BE2C (cell line): ENCODE measurements at places on chromosomes 5 and 9.
A peak's percentile ranks its signal among the peaks of the same experiment; 100 is the strongest.

DNA sequence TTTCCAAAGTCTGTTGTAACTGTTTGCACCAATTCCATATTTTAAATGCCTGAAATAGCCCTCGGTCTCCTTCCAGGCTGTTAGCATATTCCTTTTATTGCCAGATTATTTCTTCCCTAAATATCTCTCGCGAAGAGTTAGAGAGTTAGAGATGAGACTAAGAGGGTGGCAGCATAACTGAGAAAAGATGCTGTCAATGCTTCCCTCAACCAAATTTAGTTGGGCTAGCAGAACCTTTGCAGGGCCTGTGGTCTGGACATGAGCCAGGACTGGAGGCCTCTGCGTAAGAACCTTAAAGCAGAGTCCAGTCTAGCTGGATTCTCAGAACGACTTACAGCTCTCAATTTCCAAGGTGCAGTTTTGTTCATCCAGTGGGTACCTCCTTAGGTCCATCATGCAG, 135.9 kb downstream of the GABRB2 start:
- no peak for DNase-seq

DNA sequence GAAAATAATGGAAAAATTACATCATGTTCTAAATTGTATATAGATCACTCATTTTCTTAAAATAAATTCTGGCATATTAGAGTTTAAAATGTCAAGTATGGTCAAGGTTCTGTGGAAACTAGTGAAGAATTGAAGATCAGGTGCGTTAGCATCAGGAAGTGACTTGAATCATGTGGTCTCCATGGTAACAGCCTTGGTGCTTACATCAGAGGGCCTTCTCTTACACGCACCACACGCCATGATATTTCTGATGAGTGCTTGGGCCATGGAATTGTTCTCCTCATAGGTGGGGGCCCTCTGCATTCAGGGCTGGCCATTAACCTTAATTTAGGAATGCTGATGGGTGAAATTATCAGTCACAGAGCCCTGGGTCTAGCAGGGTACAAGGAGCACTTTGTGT, 288.1 kb upstream of the EFNA5 start:
- no peak for DNase-seq

DNA sequence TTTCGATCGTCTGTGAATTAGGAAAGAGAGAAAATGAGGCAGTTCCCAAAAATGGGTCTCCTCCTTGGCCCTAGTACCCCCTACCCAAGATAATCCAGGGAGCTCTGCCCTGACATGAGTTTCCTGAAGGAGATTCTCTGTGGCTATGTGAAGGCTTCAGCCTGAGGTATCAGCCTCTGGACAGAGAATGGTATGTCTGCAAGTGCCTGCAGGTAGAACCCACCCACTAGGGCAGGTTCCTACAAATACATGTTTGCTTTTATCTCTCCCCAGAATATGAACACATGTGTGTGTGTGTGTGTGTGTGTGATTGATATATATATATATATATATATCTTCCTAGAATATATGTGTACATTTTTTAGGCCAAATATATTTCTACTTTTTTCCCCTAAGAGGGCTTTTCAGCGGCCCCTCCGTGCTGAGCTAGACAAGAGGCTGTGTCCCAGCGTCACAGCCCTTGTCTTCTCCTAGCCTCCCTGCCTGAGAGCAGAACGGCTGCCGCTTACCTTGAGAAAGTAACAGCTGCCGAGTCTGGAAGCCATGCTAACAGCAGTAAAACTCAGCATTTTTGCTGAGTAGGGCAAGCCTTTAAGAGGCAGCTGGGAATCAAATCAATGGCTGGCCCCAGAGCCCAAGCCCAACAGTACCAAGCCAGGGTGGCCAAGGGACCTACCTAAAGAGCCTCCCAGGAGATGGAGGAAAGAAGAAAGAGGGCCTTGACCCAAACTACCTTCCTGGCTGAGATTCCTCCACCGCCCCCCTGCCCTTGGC, 2.1 kb downstream of the BRINP1 start:
- DNase-seq, result no peak

- no peak for DNase-seq
Measured at GRCh38 chr5:141940695-141941271, 17.1 kb downstream of the DELE1 start.

- DNase-seq, result no peak
Measured at GRCh38 chr5:179123109-179123426, 62.9 kb downstream of the ZNF354C start.

DNA sequence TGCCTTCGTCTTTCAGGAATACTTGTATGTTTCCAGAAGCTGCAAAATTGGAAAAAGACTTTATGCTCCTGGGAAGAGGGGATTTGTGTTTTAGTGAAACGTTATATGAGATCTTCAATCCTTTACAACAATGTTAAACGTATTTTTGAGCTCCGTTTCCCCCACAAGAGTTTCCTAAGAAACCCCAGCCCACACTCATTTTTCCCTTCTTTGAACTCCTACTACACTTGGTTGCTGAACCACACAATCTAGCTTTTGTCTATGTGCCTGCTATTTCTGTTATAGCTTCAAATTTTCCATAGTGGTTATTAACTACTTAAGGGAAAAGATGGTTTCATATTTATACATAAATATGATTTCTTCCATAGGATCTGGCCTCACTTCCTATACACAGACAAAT, 238.6 kb upstream of the ACTBL2 start:
- DNase-seq, result no peak

GRCh38 chr5:122175852-122176251, 46.5 kb downstream of the ZNF474 start:
- DNase-seq, result no peak

DNA sequence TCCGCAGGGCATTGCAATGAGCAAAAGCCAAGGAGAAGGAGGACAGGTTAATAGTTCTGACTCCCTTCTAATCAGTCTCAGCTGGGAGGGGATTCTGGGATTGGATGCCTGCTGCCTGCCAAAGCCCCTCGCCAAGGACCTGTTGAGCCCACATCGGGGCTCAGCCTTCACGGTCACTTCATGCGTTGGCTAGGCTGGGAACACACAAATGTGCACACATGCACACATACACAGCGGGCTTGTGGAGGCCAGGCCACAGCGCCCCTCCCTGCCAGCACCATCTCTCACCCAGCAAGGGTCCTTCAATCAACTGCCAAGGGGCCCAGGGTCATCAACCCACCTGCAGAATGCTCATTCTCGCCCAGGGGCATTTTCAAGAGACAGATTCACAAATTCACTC, 113.9 kb downstream of the C5orf15 start:
- DNase-seq, result no peak

GRCh38 chr9:136584934-136585333, 39.1 kb upstream of the NOTCH1 start:
- DNase-seq, result no peak

- no peak for DNase-seq
Measured at GRCh38 chr5:64859881-64860280, 91.2 kb downstream of the CWC27 start.

GRCh38 chr9:70798018-70798417, 323.4 kb downstream of the TRPM3 start:
- DNase-seq, result no peak

DNA sequence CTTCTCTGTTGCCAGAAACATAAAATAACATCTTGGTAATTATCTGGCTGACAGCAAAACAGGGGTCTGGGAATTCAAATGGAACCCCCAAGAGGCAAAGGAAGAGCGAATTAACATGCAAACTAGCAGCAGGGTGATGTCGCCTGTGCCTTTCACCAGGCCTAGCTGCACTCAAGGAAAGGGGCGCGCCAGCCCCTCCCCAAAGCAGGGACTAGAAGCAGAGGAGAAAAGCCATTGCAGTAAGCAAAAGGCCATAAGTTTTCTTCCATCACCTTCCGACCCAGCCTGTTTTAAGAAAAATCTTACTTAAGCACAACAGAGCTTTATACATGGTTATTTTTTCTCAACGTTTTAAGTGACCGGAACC, 539 bp downstream of the POC5 start:
- DNase-seq, result peak; percentile 28

DNA sequence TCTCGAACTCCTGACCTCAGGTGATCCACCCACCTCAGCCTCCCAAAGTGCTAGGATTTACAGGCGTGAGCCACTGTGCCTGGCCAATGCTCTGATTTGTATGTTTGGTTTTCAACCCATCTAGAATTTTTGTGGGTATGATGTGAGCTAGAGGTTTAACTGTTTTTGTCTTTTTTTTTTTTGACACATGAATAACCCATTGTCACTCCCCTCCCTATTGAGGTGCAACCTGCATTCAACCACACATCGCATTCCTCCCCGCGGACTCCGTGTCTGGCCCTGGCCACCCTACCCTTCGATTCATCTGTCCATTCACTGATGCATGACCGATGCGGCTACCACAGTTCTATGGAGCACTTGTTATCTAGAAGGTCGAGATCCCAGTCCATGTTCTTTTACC, 9.5 kb upstream of the FAM163B start:
- no peak for DNase-seq

DNA sequence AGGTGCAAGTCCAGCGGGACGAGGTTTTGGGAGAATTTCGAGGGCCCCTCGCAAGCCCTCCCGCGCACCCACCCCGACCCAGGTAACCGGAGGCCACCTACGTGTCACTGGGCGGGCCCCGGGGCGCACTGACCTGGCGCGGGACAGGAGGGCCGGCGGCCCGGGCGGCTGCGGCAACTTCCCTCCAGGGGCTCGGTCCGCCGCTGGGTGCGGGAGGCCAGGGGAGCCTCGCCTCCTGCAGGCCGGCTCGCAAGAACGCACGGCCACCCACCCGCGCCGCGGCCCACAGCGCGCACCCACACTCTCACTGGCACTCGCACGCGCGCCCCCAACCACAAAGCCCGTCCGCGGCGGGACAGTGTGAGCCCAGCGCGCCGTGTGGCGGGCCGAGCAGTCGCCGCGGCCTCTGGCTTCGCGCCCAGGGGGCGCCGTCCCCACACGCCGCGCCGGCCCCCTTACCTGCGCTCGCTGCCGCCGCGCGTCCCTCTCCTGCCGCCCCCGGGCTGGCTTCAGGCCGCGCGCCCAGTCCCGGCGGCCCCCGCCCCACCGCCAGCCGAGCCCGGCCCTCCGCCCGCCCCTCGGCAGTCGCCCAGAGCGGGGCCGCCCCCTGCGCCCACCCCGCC, 451 bp downstream of the LPAR1 start:
- peak; percentile 78 for DNase-seq

- no peak for DNase-seq
Measured at GRCh38 chr5:174423558-174423957, 300.8 kb upstream of the MSX2 start.

GRCh38 chr5:52920929-52921328, 68.2 kb upstream of the ITGA2 start:
- no peak for DNase-seq

GRCh38 chr5:101943784-101944183, 352.3 kb downstream of the SLCO4C1 start:
- no peak for DNase-seq

DNA sequence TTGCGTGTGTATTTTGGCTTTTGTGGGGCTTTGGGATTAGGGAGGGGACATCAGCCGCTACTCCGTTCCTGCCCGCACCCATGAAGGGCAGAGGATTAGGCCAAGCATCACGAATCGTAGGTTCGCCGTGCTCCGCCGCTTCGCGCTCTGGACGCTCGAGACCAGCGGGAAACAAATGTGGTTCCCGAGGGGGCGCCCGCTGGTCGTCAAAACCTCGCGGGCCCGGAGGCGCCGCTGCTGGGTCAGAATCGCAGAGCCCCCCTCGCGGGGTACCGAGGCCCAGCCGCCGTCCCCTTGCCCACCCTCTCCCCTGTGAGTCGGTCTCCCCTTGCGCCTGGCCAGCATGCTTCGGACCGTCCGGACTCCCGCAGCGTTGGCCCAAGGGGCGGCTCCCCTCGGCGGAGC, 2.3 kb upstream of the PAX5 start:
- no peak for DNase-seq

- DNase-seq, result no peak
Measured at GRCh38 chr5:138979684-138980280, 104.6 kb upstream of the LRRTM2 start.

- no peak for DNase-seq
Measured at GRCh38 chr5:125129151-125129806, 382.8 kb upstream of the ZNF608 start.

DNA sequence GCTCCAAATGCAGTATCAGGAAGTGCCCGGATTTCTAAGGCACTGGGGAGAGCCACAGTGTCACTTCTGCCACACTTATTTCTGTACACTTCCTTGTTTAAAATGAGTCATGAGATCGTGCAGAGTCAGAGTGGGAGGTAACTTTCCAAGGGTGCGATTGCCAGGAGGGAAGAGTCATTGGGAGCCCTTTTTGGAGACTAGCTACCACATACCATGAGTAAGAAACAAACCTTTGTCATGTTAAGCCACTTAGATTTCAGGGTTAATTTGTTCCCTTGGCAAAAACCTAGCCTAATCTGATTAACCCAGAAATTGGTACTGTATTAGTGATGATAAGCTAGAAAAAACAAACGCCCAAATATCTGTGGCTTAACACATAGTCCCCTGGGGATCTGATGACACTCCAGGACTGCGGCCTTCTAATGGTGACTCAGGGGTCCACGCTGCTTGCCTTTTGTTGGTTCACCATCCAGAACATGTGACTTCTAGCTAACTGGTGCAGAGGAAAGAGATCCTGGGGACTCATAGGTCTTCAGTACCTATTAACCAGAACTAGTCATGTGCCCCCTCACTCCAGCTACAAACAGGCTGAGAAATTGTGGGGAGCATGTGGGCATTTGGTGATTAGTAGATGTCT, 48.6 kb upstream of the TLE1 start:
- DNase-seq, result peak; percentile 57

DNA sequence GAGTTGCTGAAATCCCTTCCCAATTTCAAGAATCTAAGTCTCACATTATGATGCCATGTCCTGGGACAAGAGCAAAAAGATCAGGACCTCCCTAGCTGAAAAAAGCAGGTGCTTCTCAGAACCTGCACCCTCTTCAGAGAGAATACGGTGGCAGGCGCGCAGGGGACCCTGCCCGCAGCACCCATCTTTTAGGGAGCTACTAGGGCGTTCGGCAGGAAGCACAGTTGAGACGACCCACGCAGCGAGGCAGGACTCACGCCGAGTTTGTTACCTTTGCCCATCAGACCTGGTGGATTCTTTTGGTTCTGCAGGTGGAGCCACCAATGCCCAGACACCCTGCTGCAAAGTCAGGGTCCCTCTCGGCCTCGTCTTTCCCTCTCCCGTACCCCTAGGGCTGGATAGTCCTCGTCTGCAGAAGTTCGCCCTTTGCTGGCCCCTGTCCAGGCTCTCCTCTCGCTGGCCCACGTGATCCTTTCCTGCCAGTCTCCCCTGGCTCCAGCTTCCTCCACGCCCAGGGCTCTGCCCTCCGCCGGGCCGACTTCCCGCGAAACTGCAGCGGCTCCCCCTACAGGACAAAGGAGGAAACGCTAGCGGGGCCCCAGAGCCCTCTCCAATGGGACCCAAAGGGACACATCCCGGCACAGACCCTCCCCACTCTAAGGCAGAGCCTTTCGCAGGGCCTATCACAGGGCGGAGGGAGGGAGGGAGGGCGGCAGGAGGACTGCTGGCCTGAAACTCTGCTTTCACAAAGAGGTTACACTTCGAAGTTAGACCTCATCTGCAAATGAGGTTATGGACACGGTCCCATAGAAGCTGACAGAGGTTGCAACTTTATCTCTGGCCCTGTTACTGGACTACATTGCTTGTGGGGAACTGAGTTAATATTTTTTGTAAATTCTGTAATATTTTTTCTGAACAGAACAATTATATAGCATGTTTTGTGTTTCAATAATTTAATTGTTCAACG, 28.8 kb downstream of the TMEM174 start:
- peak; percentile 89 for DNase-seq

GRCh38 chr5:31990081-31990650, 184.0 kb downstream of the GOLPH3 start:
- no peak for DNase-seq

- no peak for DNase-seq
Measured at GRCh38 chr5:17373406-17373805, 124.6 kb upstream of the TAF11L2 start.

- peak; percentile 4 for DNase-seq
Measured at GRCh38 chr5:749101-749670, 35.3 kb downstream of the ZDHHC11B start.

- no peak for DNase-seq
Measured at GRCh38 chr5:132459031-132459982, 31.3 kb downstream of the IRF1 start.
